ENCODE measurements at places on chromosomes 2 and 18.
A peak's percentile ranks its signal among the peaks of the same experiment; 100 is the strongest.

DNA sequence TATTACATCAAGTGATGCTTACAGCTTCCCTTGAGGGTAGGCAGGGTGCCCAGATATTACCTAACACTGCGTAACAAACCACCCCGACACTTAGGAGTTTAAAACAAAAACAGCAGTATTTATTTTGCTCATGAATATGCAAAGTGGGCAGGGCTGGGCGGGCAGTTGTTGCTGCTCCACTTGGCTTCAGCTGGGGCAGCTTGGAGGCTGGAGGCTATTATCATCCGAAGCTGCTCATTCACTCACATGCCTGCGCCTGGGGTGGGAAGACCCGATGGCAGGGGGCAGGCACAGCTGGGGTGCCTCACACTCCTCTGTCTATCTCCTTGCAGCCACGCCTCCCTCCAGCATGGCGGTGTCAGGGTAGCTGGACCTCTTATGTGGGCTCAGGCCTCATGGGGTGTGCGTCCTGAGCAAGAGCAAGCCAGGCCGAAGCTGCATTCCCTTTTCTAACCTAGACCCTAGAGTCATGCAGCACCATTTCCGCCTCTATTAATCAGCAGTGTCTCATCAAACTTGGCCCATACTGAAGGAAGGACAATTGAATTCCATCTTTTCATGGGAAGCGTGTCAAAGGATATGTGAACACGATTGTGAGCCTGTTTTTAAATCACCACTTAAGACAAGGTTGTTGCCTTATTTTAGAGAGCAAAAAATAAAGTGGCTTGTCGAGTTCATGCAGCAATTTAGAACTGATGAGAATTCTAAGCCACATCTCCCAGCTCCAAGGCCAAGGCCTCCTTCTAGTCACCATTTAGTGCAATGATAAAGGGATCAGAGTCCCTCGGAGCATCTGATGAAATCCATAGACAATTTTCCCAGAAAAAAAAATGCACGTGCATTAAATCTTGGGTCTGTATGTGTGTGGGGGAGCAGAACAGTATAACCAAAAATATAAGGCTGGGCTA lies 54.9 kb downstream of the SDC1 start:
- DNase-seq: no peak

GRCh38 chr2:20616341-20616871 lies 34.5 kb downstream of the HS1BP3 start:
- no peak for DNase-seq

DNA sequence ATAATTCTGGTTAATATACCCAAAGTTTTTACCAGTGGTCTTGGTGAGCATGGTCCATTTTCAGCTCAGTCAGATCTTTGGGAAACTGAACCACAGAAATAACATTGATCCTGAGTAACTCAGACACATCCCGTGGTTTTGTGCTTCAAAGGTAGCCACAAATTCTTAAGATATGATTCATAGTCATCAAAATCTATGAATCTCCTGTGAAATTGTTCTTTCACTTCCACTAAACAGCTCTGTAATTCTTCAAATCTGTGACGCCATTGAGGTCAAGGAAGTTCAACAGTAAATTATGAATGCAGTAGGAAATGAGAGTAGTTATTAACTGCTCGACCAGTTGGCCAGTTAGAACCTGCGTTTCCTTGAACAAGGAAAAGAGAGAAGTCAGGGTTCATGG lies 147.3 kb downstream of the IRS1 start:
- peak; percentile 50 for DNase-seq

DNA sequence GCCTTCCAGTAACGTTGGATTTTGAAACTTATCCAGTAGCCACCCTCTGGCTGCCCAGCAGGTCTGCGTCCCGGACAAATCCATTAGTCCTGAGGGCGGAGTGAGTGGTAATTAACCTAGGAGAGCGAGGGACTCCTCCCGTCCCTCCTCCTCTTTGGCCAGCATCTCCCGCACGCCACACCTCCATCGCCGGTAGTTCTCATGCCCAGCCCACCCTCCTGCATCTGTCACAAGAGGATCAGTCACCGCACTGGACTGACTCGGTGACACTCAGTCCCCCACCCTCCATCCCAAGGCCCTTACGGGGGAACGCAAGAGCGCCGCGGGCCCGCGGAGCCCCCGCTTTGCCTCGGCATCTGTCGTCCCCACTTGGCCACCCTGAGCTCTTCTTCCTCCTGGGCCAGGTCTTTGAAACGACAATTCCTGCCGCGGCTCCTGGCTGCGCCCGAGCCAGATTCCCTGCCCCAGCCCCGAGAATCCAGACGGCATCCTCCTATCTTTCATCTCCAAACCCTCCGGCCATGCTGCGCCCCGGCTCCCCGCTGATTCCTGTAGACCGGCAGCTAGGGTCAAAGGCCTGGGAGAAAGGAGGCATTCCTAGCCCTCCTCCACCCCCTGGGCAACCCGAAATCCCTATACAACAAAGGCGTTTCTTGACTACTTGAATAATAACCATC lies 77.5 kb downstream of the EIF2AK3 start:
- DNase-seq: no peak

- no peak for DNase-seq
Measured at GRCh38 chr2:101133492-101134100, 17.6 kb downstream of the TBC1D8 start.

DNA sequence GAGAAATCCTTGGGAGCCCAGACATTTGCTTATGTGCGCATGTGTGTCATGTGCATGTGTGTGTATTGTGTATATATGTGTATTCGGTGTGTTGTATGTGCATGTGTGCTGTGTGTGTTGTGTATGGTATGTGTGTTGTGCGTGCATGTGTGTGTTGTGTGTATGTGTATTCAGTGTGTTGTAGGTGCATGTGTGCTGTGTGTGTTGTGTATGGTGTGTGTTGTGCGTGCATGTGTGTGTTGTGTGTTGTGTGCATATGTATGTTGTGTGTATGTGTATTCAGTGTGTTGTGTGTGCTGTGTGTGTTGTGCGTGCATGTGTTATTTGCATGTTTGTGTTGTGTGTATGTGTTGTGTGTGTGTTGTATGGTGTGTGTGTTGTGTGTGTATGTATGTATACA lies 136.9 kb downstream of the SH3RF3 start:
- no peak for DNase-seq

DNA sequence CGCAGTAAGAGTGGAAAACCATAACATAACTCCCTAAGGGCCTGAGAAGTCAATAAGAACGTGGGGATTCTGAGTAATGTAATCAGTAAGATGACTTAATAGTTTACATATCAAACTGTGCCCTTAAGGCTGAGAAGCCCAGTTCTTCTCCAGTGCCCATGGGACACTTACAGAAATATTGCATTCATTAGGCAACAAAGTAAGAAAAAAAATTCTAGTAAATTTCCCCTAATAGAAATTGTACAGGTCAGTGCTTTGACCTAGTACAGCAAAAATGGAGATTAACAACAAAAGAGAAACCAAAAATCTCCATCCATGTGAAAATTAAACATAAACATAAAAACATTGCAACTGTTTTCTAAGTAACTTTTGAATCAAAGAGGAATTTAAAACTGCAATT lies 139.8 kb upstream of the HS6ST1 start:
- no peak for DNase-seq

- no peak for DNase-seq
Measured at GRCh38 chr2:152623076-152623740, 94.1 kb downstream of the PRPF40A start.

DNA sequence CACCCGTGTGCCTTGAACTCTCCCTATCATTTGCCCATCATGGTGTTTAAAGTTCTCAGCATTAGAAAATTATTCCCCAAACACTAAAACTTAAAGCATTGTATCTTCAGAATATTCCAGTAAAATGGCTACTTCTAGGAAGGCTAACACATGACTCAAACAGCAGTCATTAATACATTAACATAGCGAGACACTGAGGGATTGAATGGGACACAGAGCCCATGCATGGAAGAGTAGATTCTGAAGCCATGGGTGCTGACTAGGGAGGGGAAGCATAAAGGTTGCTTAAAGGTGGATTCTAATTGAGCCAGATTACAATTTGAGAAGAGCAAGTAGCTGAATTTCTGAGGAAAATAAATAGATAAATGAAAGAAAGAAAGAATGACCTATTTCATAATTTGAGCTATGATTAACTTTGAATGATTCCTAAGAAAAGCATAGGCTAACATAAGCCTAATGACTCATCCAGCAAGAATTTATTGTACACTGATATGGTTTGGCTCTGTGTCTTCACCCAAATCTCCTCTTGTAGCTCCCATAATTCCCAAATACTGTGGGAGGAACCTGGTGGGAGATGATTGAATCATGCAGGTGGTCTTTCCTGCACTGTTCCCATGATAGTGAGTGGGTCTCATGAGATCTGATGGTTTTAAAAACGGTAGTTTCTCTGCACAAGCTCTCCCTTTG lies 79.8 kb upstream of the PIK3C3 start:
- DNase-seq: peak; percentile 4

GRCh38 chr2:17476830-17477229 lies 41.4 kb downstream of the RAD51AP2 start:
- no peak for DNase-seq

DNA sequence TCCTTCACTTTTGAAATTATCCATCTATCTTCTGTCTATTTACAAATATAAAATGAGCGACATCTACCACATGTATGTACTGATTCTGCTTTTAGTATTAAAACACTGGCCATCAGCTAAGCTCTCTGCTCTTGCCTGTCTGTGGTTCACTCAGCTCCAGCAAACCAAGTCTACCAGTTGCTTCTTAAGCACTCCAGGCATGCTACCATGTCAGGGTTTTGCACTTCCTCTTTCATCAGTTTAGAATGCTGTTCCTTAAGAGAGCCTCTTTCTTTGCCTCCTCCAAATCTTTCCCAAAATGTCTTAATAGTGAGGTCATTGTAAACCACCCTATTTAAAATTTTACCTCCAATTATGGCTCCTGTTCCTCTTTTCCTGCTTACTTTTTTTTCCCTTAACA lies 59.5 kb downstream of the SCN3A start:
- DNase-seq: no peak

DNA sequence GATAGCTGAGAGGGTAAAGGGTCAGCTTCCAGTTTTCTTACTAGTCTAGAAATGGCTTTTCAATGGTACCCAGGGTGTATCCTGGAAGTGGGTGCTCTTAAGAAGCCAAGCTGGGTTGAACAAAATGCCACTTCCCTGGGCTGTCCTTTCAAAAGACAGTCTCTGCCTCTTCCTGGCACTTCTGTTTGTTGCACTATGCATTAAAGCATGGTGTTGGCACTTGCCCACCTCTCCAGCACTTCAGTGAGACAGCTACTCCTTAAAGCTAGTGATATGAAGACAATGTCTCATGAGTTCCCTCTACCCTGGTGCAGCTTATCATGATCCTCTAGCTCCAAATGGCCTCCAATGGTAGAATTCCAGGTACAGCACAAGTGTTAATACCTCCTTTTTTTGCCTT lies 74.3 kb upstream of the IGFBP5 start:
- DNase-seq: no peak

DNA sequence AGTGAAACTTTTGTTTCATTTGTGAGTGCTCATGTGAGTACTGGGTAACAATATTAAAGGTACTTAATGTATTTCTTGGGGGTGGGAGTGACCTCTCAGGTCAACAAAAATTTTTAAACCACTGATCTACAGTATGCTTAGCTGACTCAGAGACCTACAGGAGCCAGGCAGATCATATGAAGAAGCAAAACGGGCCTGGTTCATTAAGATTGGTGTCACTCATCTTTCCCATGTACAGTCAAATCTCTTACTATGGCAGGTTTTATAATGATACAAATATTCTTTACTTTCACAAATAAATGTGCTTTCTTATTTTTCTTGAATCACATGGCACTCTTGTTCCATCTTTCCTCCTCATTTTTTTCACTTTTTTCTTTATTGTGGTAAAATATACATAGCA lies 7.7 kb upstream of the TMSB10 start:
- DNase-seq: no peak

DNA sequence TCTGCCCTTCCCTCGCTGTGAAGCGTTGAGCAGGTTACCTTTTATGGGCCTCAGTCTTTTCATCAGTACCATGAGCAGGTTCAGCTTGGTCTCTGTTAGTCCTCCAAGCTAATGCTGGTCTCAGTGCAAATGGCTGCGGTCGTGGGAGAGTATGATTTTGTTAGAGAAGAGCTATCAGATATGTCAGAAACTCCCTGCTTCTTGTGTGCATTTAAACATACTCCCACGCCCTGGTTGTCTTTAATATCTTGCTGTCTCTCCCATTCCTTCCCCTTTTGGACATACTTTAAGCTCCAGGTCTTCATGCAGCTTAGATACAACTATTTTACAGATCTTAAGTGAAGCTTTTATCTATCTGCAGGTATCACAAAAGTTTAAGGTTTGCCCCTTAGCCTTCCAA lies 62.9 kb downstream of the EFR3B start:
- no peak for DNase-seq

- DNase-seq: no peak
Measured at GRCh38 chr18:59834267-59834666, 65.5 kb upstream of the PMAIP1 start.

DNA sequence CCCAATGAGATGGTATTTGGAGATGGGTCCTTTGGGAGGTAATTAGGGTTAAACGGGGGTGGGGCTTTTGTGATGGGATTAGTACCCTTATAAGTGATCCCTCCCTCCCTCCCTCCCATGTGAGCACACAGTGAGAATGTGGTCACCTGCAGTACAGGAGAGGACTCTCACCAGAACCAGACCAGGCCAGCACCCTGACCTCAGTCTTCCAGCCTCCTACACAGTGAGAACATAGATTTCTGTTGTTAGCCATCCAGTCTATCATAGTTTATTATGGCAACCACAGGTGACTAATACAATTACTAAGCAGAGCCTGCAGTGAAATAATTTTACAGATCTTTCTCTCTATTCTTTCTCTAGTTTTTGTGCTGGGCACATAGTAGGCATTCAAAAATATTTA lies 137.7 kb upstream of the PKDCC start:
- no peak for DNase-seq

GRCh38 chr2:6864923-6865345 lies 773 bp downstream of the CMPK2 start:
- no peak for DNase-seq

GRCh38 chr2:7692657-7693161 lies 775.5 kb downstream of the RNF144A start:
- DNase-seq: no peak

DNA sequence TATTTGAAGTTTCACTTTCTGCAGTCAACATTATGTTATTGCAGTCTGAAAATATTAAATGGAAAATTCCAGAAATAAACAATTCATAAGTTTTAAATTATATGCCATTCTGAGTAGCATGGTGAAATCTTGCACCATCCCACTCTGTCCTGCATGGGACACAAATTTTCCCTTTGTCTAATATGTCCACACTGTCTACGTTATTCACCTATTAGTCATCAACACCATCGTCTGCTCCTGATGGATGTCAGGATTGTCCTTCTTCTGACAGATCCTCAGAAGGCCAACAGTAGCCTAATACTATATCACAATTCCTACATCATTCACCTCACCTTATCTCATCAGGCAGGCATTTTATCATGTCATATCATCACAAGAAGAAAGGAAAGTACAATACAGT lies 163.1 kb downstream of the TXNL1 start:
- DNase-seq: no peak

DNA sequence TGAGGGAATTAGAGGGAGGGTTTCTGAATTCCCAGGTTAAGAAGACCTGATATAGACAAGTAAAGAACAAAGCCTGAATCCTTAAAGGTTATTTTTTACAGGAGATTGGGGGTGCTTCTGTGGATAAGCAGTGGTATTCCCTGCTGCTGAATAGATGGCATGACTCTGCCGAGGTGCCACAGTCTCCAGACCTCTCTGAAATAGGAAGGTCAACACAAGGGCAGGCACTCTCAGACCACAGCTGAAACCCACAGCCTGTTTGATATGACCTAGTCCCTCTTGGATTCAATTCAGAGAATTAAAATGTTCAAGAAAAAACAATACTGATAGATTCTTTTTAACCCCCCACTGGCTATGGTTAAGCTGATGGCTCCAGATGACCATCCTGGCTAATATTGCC lies 259.3 kb downstream of the PTGR3 start:
- no peak for DNase-seq

Data from brain pericyte (primary cell).